Keratinocyte (primary cell): ENCODE measurements at places on chromosomes 2 and 18.

- no peak for DNase-seq
- no peak overlapping the region for H3K4me3 ChIP-seq
- H3K4me1 ChIP-seq, result no peaks in the 10 kb centered on the region
- H3K36me3 ChIP-seq, result no peaks in the 10 kb centered on the region
These were observed 131.2 kb upstream of the CYP1B1 start for GRCh38 chr2:38207168-38207567.

GRCh38 chr2:85222792-85223191 is 89.6 kb downstream of the TCF7L1 start:
- no peak for DNase-seq
- H3K27ac ChIP-seq, result no peak overlapping the region
- H3K4me1 ChIP-seq, result no peaks in the 10 kb centered on the region

GRCh38 chr2:220521551-220521950 is 894.1 kb downstream of the SLC4A3 start:
- DNase-seq, result no peak
- H3K4me1 ChIP-seq, result no peaks in the 10 kb centered on the region
- H3K27ac ChIP-seq, result no peak overlapping the region
- H3K27me3 ChIP-seq, result no peaks in the 10 kb centered on the region

GRCh38 chr2:241974096-241974495 is 104.6 kb downstream of the RTP5 start:
- no peaks in the 10 kb centered on the region for H3K36me3 ChIP-seq
- no peak for DNase-seq
- H3K4me3 ChIP-seq, result no peak overlapping the region
- H3K27me3 ChIP-seq, result no peaks in the 10 kb centered on the region
- no peaks in the 10 kb centered on the region for H3K4me1 ChIP-seq

DNA sequence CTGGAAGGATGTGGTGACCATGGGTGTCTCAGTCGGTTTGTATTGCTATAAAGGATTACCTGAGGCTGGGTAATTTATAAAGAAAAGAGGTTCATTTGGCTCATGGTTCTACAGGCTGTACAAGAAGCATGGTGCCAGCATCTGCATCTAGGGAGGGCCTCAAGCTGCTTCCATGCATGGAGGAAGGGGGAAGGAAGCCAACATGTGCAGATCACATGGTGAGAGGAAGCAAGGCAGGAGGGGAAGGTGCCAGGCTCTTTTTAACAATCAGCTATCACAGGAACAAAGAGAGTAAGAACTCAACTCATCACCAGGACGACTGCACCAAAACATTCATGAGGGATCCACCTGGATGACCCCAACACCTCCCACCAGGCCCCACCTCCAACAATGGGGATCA is 209.4 kb downstream of the CDH20 start:
- H3K4me3 ChIP-seq, result no peak overlapping the region
- no peaks in the 10 kb centered on the region for H3K36me3 ChIP-seq
- H3K27ac ChIP-seq, result no peak overlapping the region
- H3K4me1 ChIP-seq, result peaks cover 16% of the 10 kb centered on the region

DNA sequence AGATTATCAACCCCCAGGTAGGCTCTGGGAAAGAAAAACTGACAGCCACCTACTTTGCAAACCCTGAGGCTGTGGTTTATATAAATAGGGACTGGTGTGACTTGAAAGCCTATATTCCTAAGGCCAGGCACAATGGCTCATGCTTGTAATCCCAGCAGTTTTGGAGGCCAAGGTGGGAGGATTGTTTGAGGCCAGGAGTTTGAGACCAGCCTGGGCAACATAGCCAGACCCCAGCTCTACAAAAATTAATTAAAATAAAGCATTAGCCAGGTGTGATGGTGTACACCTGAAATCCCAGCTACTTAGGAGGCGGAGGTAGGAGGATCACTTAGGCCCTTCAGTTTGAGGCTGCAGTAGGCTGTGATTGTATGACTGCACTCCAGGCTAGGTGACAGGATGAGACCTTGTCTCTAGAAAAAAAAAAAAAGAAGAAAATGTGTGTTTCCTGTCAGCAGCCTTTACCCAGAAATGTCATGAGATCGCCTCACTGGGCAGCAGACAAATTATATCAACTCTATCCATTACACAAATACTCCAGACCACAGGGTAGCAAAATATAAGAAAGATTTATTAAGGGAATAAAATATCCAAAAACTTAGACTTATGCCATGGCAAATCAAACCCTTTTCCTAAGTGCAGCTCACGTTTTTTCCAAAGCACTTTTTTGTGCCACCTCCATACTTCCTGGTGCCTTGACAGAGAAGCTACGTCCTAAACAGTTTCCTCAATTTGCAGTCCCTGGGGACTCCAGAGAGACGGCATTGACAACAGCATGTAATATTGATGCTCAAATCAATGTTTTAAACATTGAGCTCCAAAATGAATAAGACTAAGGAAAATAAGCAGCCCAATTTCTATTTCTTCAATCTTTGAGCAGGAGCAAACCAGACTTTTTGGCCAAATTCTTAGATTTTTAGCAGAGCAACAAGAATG is 190.8 kb upstream of the NDUFV2 start:
- no peak overlapping the region for H3K27ac ChIP-seq
- H3K4me1 ChIP-seq, result peaks cover 4% of the 10 kb centered on the region
- no peaks in the 10 kb centered on the region for H3K27me3 ChIP-seq
- no peaks in the 10 kb centered on the region for H3K36me3 ChIP-seq
- no peak for DNase-seq
- H3K4me3 ChIP-seq, result no peak overlapping the region

DNA sequence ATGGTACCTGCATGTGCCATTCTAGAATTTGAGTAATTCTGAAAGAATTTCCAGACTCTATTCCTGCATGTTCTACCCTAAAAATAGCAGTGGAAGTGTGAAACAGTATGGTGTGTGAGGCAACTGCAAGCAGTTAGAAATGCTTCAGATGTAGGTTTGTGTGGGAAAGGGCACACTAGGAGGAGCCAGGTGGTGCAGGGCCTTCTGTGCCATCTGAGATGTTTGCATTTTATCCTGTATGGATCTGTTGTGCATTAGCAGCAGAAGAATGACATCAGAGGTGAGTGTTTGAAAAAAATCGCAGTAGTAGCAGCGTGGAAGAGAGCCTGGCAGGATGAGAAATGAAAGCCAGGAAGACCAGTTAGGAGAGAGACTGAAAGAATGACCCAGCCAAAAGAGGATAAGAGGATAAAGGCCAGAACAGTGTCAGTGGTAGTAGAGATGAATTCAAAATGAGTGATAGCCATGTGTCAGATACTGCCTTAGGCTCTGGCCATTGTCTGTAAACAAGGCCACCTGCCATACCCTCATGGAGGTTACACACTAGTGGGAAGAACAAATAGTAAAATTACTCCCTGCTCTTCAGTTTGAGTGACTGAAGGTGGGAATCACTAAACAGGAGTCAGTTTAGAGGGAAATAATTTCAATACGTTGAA is 142.2 kb downstream of the PKP4 start:
- H3K4me1 ChIP-seq, result peaks cover 39% of the 10 kb centered on the region
- H3K27ac ChIP-seq, result peak overlapping the region; percentile 88
- H3K36me3 ChIP-seq, result no peaks in the 10 kb centered on the region
- H3K4me3 ChIP-seq, result no peak overlapping the region
- DNase-seq, result no peak
- H3K27me3 ChIP-seq, result no peaks in the 10 kb centered on the region

GRCh38 chr2:73907840-73908452 is 15.1 kb downstream of the ACTG2 start:
- H3K27me3 ChIP-seq, result no peaks in the 10 kb centered on the region
- H3K4me1 ChIP-seq, result no peaks in the 10 kb centered on the region
- no peak overlapping the region for H3K4me3 ChIP-seq
- no peak for DNase-seq
- H3K27ac ChIP-seq, result no peak overlapping the region

DNA sequence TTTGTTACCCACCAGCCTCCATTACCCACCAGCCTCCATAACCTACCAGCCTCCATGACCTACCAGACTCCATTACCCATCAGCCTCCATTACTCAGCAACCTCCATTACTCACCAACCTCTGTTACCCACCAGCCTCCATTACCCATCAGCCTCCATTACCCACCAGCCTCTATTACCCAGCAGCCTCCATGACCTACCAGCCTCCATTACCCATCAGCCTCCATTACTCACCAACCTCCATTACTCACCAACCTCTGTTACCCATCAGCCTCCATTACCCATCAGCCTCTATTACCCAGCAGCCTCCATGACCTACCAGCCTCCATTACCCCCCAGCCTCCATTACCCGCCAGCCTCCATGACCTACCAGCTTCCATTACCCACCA is 133.3 kb upstream of the HS6ST1 start:
- DNase-seq, result no peak
- no peaks in the 10 kb centered on the region for H3K36me3 ChIP-seq
- H3K4me3 ChIP-seq, result no peak overlapping the region
- H3K4me1 ChIP-seq, result no peaks in the 10 kb centered on the region
- H3K27ac ChIP-seq, result no peak overlapping the region
- peaks cover 7% of the 10 kb centered on the region for H3K27me3 ChIP-seq

DNA sequence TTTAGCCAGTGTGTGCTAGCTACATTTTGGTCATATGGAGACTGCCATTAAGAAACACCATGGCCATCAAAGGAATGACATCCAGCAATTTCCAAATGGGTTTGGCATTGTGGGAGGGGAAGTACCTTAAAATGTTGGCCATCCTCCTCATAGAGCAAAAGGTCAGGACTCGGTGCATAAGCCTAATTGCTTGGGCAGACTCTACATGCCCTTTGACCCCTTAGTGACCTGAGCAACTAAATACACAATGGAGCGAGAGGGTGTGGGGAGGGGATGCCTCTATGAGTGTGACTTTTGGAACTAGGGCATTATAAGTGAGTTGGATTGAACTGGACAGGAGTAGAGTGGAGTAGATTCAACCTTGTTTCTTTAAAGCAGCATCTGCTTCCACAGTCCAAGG is 44.9 kb downstream of the NRP2 start:
- H3K4me3 ChIP-seq, result no peak overlapping the region
- H3K27me3 ChIP-seq, result no peaks in the 10 kb centered on the region
- peaks cover 51% of the 10 kb centered on the region for H3K36me3 ChIP-seq
- no peak for DNase-seq

DNA sequence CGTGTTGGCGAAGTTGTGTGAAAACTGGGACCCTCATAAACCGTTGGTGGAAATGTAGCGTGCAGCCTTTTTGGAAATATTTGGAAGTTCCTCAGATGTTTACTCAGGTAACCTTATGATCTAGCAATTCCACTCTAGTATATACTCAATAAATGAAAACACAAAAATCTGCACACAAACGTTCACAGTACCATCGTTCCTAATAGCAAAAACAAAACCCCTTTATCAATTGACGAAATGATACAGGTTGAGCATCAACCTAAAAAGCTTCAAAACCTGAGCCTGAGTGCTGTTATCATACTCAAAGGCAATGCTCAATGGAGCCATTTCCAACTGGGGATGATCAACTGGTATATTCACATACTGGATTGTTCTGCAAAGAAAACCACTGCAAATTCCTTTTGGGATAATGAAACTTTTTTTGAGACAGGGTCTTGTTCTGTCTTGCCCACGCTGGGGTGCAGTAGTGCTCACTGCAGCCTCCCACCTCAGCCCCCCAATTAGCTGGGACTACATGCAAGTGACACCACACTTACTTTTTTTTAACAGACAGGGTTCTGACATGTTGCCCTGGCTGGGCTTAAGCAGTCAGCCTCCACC is 777 bp upstream of the C18orf32 start:
- H3K27me3 ChIP-seq, result no peaks in the 10 kb centered on the region
- peaks cover 22% of the 10 kb centered on the region for H3K36me3 ChIP-seq
- no peak for DNase-seq
- H3K4me3 ChIP-seq, result peak overlapping the region; percentile 96
- peaks cover 29% of the 10 kb centered on the region for H3K4me1 ChIP-seq

DNA sequence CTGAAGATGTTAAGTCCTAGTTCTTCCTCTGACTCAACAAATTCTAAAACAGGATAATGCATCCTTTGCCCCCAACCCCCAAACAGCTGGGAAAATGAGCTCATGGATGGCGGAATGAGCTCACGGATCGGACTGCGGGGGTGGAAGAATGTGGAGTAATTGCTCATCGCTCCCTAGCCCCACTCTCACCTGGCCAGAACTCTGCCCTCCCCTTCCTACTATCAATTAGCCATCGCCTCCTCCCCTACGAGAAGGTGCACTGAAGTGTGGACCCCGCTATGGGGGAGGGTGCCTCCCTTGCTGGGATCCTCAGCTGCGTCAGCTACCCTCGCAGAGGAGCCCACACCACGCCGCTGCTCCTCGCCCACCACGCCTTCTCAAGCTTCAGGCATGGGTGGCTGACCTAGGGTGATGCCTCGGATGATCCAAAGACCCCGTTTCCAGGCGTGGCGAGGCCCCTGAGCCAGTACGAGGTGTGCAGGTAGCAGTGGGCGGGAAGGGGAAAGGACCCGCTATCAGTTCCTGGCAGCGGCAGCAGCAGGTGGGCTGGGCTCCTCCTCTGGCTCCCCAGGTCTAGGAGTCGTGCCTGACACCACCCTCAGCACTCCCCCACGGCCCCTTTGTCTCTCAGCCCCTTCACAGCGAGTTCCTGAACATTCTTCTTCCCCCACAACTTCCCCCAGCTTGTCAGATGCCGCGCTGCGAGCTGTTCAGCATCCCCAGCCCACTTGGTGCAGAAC is 82.1 kb upstream of the POMC start:
- no peak overlapping the region for H3K4me3 ChIP-seq
- H3K27me3 ChIP-seq, result no peaks in the 10 kb centered on the region
- peaks cover 8% of the 10 kb centered on the region for H3K4me1 ChIP-seq

DNA sequence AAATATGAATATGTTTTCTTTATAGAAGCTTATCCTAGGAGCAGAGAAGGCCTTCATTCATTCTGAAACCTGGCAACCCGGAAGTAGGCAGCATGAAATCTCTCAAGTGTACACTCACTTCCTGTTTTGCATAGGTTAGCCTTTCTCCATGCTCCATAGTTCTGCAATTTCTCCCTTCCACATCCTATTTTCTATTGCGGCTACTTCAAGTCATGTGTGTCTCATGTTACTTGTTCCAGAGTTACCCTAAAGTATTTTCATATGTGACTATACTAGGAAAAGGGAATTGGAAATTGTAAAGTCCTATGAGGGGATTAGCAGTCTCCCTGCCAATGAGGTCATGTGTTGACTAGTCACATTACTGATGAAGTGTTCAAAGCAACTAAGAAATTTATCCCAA is 320.6 kb downstream of the NCKAP5 start:
- no peak for DNase-seq
- no peak overlapping the region for H3K4me3 ChIP-seq
- no peaks in the 10 kb centered on the region for H3K36me3 ChIP-seq
- H3K27me3 ChIP-seq, result no peaks in the 10 kb centered on the region
- no peaks in the 10 kb centered on the region for H3K4me1 ChIP-seq

DNA sequence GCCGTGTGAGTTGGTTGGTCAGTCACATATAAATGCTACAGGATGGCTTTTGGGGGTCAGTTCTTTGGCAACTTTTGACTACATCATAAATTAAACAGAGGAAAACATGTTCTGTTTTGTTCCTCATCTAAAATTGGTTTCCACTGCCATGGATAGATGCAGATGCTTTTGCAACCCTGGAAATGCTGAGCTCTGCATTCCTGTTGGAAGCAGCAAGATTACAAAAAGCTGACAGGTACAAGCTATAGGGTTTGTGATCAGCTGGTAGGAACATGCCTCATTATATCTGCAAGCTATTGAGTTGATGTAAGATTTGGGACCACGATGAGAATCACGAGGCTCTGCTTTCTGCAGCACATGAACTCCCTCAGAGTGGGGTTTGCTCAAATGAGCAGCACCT is 207.4 kb upstream of the TPO start:
- DNase-seq, result no peak
- H3K27me3 ChIP-seq, result no peaks in the 10 kb centered on the region
- H3K27ac ChIP-seq, result no peak overlapping the region
